WERI-Rb-1 (cell line): ENCODE measurements at places on chromosomes 12 and 14.
A peak's percentile ranks its signal among the peaks of the same experiment; 100 is the strongest.

- peak; percentile 33 for DNase-seq
These were observed 862 bp downstream of the PIP4K2C start for GRCh38 chr12:57591782-57592325.

- DNase-seq = no peak
These were observed 144.6 kb upstream of the CDKN3 start for GRCh38 chr14:54252072-54252730.

GRCh38 chr14:54625112-54625511 lies 58.2 kb downstream of the SAMD4A start:
- no peak for DNase-seq

DNA sequence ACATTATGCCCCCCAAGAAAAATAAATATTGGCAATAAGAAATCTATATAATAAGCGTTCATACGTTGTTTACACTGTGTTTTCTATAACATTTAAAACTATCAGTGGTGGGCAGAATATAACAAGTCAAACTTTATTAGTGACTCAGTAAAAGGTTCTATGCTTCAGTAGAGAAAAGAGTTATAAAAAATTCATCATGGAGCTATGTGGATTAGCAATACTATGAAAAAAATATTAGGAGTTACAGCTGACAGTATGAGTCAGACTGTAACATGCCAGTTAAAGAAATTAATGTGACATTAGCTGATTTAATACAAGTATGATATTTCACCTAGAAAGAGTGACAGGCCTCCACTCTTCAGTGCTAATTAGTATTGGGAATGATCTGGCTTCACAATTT lies 125.1 kb upstream of the GARIN6 start:
- no peak for DNase-seq

DNA sequence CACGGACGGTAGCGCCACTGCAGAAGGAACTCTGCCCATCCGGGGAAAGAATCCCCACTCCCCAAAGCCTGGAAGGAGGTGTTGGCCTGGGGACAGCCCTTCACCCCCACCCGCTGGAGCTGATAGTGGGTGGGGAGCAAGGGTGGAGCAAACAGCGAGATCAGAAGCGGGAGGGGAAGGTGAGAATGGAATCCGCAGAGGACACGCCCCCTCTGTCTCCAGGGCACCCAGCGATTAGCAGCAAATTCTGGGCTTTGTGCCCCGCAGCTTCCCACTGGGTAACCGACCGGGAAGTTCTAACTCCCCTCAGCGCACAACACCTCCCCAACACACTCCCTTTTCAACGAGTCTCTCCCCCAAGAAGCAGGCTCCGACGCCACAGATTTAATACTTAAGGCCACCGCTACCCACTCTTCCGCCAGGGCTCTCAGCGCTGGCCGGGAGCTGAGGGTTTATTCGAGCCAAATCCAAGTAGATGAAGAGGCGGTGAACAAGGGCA lies 1.4 kb downstream of the SLC25A29 start:
- peak; percentile 72 for DNase-seq

- DNase-seq = no peak
These were observed 20.5 kb downstream of the NPC2 start for GRCh38 chr14:74472601-74473000.

DNA sequence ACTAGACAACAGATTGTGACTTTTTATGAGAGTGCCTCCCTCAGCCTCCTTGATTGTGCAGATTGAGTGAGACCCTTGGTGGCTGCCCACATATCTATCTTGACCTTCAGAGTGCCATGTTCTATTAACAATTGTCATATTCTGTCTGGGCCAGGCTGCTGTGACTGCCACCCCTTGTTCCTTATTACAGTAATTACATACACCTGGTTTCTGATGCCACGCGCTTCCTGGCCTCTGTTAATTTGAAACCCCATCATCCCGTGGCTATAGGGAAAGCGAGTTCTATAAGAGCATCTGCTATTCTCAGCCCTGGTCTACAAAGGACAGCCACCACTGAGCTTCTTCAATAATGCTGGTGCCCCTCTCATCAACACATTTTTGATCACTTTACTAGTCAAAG lies 228.7 kb downstream of the PCNX1 start:
- no peak for DNase-seq

DNA sequence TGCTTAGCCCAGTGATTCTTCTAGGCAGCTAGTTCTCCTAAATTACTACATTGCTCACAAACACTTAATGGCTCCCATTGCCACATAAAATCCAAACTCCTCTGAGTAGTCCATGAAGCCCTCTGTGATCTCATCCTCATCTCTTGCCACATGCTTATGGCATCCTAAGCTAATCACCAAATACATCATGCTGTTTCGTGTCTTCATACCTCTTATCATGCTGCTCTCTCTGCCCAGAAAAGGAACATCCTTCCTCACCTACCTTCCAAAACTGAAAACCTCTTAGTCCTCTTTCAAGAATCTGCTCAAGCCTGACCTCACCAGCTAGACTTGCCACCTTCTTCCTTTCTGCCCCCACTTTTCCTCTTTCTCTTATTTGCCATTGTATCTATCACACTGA lies 108.5 kb downstream of the DUSP6 start:
- no peak for DNase-seq

GRCh38 chr14:26602902-26603301 lies 5.1 kb upstream of the NOVA1 start:
- no peak for DNase-seq
